ENCODE measurements at places on chromosomes 3 and 15.

DNA sequence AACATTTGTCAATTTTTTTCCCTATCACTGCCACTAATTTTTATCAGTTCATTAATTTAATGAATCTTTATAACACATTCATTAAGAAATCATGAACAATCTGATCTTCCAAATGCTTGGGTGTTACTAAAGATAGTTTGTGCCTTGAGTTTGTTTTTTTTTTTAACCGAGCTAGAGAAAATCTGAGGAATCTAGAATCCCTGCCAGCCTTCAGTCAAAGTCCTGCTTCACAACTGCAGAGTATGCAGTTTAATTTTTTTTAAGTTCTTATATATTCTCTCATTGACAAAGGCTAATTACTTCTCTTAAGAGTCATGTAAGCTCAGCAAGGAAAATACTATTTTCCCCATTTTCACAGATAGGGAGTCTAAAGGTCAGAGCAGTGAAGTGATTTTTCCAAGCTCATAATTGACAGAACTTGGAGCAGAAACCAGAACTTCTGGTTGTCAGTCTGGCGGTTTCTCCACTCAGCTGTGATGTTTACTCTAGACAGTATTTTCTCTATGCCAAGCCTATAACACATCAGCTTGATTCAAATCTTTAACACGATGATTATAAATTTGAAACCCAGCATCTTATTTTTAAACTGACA lies 55.7 kb downstream of the TNIK start:
- DNase-seq = no peak

GRCh38 chr3:25130724-25131520 lies 297.1 kb upstream of the RARB start:
- no peak for DNase-seq

DNA sequence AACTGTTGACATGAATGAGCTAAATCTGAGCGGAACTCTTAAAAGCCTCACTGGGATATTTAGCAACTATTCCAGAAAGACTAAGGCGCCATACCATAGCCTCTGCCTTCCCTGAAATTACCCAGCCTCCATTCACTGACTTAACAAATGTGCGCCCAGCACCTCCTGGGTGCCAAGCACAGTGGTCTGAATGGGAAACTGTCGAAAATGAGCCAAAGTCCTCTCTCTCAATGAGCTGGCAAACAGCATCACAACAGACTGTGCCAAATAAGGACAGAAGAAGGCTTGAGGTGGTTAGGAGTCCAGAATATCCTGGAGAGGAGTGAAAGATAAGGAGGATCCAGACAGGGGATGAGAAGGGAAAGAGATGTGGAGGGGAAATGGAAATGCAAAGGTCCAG lies 332.4 kb downstream of the MAGI1 start:
- DNase-seq = peak; percentile 19

- no peak for DNase-seq
Observed at GRCh38 chr3:129349791-129350190, 71.1 kb downstream of the HMCES start.

DNA sequence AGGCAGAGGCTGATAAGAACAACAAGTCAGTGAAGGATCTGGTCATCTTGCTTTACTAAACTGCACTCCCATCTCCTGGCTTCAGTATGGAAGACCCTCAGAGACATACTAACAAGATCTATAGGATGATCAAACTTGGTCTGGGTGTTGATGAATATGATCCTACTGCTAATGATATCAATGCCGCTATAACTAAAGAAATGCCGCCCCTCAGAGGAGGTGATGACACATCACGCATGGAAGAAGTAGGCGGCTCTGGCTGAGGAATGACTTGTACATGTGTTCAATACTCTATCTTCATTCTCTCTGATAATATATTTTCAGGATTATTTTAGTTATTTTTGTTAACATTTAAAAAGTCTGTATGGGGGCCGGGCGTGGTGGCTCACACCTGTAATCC lies 17.5 kb upstream of the EIF2B5 start:
- DNase-seq = no peak

GRCh38 chr3:36693670-36694069 lies 70.7 kb downstream of the DCLK3 start:
- DNase-seq = no peak

- no peak for DNase-seq
Observed at GRCh38 chr3:76824658-76825240, 215.2 kb upstream of the ROBO2 start.

DNA sequence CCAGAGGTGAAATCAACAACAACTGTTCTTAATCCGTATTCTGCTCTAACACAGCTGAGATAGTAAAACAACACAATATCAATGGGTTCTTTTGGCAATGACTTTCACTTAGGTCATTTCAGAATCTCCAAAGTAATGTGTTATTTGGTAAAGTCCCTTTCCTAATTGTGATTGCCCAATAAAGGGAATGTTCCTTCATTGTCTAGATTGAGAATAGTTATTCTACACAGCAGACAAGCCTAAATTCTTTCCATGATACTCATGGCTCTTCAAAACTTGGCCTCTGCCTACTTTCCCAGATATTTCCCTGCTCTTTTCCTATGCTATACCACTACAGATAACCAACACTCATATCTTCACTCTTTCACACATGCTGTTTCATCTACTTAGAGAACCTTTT lies 219.8 kb downstream of the FMN1 start:
- DNase-seq = no peak

- no peak for DNase-seq
Observed at GRCh38 chr3:195105389-195105788, 165.6 kb downstream of the XXYLT1 start.

- DNase-seq = no peak
Observed at GRCh38 chr3:146305808-146306423, 55.0 kb upstream of the PLSCR4 start.

DNA sequence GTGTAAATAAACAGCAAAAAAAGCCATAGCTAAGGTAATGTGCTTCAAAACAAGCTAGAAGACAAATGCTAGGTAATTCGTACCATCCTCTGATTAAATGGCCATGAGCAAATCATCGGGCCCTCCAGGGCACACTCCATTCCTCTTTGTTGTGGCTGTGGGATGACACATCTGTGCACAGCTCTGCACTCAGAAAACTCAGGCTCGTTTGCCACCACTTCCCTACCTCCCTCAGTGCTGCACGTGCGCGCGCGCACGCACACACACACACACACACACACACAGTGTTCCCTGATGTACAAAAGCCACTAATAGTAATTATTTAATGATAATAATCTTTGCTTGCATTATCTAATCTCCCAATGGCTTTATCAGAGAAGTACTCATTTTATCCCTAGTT lies 336.6 kb downstream of the FEZF2 start:
- no peak for DNase-seq

GRCh38 chr15:20357481-20358065 lies 184.0 kb downstream of the GOLGA6L6 start:
- DNase-seq = no peak

GRCh38 chr3:44030285-44030684 lies 211.4 kb upstream of the TOPAZ1 start:
- DNase-seq = no peak

DNA sequence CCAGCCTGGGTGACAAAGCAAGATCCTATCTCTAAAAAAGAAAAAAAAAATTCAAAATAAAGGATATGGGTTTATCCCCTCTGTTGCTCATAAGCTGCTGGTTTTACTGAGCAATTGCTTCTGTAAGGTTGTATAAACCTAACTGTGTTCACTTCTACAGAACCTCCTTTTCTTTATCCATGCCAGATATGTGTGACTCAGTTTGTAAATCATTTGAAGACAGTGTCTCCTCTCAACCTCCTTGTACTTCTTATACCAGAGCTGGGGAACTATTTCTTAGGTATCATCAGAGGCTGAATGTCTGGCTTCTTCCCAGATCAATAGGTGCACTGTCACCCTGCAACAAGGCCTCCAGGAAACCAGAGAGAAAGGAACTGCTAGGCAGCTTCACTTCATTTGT lies 273.8 kb downstream of the CD47 start:
- DNase-seq = no peak
